Cardiac muscle cell (in vitro differentiated cells and primary cell): ENCODE measurements at places on chromosomes 3 and 15. TPM values are rescaled to one million over a fixed set of nuclear protein-coding genes. Genes with fewer than 3 reads are reported as not detected.

CYP19A1 gene
- total RNA-seq: 0.69 TPM in 1 of 2 replicates, not detected in the other

INKA1 gene
- total RNA-seq: 4.3 and 5.9 TPM in 2 replicates

ALG3 gene
- 40.2 and 48.8 TPM in 2 replicates for total RNA-seq

KCNMB3 gene
- 0.46 and 2.7 TPM in 2 replicates for total RNA-seq

GRCh38 chr3:12323237-12323636, 34.4 kb downstream of the PPARG start:
- H3K4me3 ChIP-seq: no peak overlapping the region
- no peak overlapping the region for H3K27ac ChIP-seq
- peaks cover 7% of the 10 kb centered on the region for H3K27me3 ChIP-seq
- H3K4me1 ChIP-seq: no peaks in the 10 kb centered on the region
- DNase-seq: no peak

GRCh38 chr3:29759411-29760225, 478.7 kb downstream of the RBMS3 start:
- peak overlapping the region; percentile 73 for H3K27ac ChIP-seq
- peak; percentile 68 for DNase-seq
- H3K4me3 ChIP-seq: no peak overlapping the region
- H3K4me1 ChIP-seq: peaks cover 40% of the 10 kb centered on the region

DNA sequence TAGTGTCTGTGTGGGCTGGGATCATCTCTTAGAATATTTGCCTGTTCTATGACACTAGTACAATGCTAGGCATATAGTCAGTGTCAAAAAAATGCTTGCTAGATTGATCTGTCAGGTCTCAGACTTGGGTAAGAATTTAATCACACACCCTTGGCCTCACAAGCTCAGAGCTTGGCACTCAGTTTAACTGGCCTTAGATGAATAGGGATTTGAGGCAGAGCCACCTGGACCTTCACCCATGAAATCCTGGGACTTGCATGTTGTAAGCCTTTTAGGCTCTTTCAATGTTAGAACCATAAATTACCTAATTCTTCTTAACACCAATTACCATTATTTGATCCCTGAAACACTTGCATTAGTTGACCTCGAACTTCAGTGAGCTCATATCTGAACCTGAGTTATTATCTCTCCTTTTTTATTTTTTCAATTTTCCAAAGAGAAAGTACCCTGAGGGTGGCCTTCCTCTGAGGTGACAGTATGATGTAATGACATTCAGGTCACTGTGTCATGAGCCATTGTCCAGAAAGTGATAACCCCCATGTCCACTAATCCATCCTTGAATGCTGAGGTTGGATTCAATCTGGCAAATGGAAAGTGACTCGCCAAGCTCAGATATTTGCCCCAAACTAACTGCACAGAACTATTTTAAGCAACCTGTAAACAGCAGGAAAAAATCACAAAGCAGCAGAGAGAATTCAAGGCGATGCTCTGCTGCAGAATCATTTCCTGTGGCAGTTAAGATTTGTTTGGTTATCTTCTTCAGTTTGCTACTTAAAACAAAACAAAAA, 615.2 kb upstream of the NR2F2 start:
- H3K27ac ChIP-seq: peak overlapping the region; percentile 15
- H3K36me3 ChIP-seq: no peaks in the 10 kb centered on the region
- peaks cover 22% of the 10 kb centered on the region for H3K4me1 ChIP-seq
- no peak overlapping the region for H3K4me3 ChIP-seq
- no peaks in the 10 kb centered on the region for H3K27me3 ChIP-seq

GRCh38 chr3:185851046-185851445, 26.2 kb upstream of the IGF2BP2 start:
- no peak for DNase-seq
- no peaks in the 10 kb centered on the region for H3K36me3 ChIP-seq
- H3K4me1 ChIP-seq: no peaks in the 10 kb centered on the region
- no peaks in the 10 kb centered on the region for H3K27me3 ChIP-seq

GRCh38 chr15:75577401-75578172, 1.5 kb downstream of the PTPN9 start:
- H3K4me3 ChIP-seq: peak overlapping the region; percentile 79
- peak; percentile 32 for DNase-seq
- H3K27me3 ChIP-seq: no peaks in the 10 kb centered on the region
- no peaks in the 10 kb centered on the region for H3K36me3 ChIP-seq

DNA sequence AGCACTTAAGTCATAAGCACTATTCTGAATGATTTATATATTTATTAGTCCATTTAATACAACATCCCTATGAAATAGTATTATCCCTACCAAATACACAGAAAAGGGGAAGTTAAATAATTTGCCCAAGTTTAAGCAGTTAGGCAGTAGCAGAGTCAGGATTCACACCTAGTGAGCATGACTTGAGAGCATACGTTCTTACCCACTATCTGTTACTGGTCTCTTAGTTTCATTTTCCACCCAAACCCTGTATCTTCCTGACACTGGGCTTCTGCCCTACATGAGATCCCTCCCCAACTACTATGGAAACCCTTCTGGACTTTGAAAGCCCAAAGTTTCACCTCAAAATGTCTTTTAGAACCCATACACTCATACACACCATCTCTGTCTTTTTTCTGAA, 4.4 kb upstream of the ATOSA start:
- H3K4me3 ChIP-seq: no peak overlapping the region
- no peaks in the 10 kb centered on the region for H3K36me3 ChIP-seq
- no peak for DNase-seq
- no peak overlapping the region for H3K27ac ChIP-seq
